Activated gamma-delta T cell treated with anti-CD3 and anti-CD28 coated beads, Interleukin-2, amount 50 U/mL, for 16 hours (primary cell): ENCODE measurements at places on chromosomes 3 and 15.

GRCh38 chr3:119329551-119329950 lies 35.4 kb downstream of the ARHGAP31 start:
- DNase-seq: no peak

- no peak for DNase-seq
Measured at GRCh38 chr3:152100491-152101132, 168.1 kb upstream of the MBNL1 start.

DNA sequence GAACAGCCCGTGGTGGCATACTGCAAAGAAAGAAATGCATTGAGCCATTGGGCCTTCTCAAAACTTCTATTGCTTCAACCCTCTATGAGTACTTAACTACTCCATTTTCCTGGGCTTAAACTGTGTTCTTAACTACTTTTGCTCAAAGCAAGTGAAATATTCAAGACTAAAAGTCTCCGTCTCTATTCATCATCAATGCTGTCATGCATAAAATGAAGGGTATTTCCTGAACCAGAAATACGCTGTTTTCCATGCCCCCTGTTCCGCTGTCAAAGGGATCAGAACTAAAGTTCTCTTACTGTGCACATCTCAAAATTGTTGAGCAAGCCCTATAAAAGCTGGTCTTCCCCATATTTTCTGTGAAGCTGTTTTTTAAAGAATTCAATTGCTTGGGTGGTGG lies 20.3 kb downstream of the SIAH2 start:
- DNase-seq: no peak

- no peak for DNase-seq
Measured at GRCh38 chr3:180911876-180912303, 580 bp upstream of the FXR1 start.

- DNase-seq: no peak
Measured at GRCh38 chr3:158711886-158712285, 20.4 kb downstream of the RARRES1 start.

- no peak for DNase-seq
Measured at GRCh38 chr3:4681301-4681700, 188.2 kb downstream of the ITPR1 start.

DNA sequence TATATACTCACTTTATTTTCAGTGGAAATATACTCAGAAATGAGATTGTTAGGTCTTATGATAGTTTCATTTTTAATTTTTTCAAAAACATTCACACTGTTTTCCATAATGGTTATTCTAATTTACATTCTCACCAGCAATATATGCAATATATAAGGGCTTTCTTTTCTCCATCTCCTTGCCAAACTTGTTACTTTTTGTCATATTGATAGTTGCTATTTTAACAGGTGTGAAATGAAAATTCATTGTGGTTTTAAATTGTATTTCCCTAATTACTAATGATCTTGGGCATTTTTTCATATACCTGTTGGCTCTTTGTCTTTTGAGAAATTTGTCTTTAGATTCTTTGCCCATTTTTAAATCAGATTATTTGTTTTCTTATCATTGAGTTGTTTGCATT lies 325.2 kb downstream of the DIPK2A start:
- no peak for DNase-seq

DNA sequence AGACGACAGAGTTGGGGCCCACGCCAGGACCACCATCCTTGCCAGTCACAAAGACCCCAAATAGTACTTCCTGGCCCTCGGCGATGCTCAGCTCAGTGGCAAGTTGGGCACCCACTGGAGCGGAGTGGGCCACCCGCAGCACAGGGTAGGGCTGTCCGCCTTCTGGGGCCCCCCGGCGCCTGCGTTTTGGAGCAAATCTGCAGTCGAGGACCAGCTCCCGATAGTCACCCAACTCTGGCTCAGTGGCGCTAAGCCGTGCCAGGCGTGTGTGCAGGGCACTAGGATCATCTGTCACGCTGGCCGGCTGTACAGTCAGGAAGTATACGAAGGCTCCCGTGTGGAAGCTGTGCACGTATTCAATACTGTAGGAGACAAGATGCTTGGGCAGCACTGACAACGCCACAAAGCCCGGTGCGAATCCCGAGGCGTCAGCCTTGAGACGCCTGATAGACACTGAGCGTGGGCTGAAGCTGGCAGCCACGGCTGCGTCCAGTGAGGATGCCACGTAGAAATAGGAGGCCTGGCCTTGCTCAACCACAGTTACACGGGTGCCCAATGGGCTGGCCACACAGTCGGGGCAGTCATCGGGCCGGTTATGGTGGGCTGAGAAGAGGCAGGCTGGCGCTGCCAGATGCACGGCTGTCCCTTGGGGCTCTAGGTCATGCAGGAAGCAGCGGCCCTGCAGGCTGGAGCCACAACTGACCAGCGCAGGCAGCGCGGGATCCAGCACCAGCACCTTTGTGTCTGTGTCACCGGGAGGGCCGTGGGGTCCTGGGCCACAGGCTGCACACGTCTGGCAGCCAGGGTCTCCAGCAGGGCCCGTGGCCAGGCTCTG lies 945 bp downstream of the MST1R start:
- DNase-seq: no peak

DNA sequence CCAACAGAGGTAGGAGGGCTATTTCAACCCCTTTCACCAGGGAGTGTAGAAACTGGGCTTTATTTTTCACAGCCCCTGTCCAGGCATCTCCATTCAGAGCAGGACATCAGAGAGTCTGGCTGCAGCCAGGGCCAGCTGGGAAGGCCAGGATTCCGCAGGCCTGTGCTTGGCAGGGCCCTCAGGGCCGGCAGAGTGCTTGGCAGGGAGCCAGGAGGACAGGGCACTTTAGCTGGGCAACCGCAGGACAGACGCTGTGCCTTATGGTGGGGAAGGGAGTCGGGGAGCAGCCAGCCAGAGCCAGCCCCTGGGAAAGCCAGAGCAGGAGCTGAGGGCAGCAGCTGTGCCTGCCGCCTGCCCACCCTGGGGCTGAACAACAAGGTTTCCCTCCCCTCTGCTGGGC lies 34.5 kb upstream of the IQCF6 start:
- DNase-seq: no peak

- no peak for DNase-seq
Measured at GRCh38 chr3:2771193-2771592, 339.0 kb downstream of the IL5RA start.

DNA sequence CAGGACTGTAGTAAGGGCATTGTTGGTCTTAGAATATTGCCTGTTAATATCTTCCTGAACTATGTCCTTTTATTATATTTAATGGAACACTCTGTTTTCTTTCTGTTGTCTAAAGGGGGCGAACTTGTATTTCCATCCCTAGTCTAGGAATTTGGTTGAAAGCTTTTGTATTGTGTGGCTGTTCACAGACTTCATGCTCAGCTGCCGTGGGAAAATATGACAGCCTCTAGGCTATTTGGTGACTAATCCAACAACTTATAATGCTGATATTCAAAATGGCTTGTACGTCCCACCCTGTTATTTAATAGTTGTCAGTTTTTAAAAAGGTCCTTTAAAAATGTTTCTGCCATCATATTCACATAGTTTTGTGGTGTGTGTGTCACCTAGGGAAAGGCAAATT lies 202.6 kb downstream of the KLHL25 start:
- DNase-seq: no peak

DNA sequence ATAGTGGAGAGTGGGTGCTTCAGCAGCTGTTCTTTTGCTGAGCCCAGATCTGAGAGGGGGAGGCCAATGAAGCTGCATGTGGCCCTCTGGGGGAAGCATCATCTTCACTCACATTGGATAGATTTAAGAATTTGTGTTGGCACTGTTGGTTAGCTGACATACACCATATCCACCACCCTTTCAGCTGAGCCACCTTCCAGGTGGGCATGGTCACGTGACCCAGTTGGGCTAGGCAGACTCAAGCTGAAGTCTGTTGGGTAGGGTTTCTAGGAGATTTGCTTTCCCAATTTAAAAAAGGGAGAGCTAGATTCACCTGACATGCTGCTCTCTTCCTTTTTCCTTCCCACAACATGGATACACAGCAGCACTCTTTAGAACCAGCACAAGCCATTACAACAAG lies 311.0 kb downstream of the CHST2 start:
- DNase-seq: no peak

GRCh38 chr15:98321896-98322295 lies 326.4 kb upstream of the IGF1R start:
- no peak for DNase-seq

GRCh38 chr15:76338486-76339304 lies 2.1 kb downstream of the ISL2 start:
- DNase-seq: no peak

DNA sequence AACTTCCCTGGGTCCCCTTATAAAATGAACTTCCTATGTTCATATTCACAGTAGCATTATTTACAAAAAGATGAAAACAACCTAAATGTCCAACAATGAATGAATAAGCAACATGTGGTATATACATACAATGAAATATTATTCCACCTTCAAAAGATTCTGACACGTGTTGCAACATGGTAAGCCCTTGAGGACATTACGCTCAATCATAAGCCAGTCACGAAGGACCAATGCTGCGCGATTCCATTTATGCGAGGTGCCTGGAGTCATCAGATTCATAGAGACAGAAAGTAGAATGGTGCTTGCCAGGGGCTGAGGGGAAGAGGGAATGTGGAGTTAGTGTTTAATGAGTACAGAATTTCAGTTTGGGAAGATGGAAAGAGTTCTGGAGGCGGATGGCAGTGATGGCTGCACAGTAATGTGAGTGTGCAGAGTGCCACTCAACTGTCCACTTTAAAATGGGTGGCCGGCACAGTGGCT lies 88.8 kb upstream of the ALDH1A3 start:
- no peak for DNase-seq

DNA sequence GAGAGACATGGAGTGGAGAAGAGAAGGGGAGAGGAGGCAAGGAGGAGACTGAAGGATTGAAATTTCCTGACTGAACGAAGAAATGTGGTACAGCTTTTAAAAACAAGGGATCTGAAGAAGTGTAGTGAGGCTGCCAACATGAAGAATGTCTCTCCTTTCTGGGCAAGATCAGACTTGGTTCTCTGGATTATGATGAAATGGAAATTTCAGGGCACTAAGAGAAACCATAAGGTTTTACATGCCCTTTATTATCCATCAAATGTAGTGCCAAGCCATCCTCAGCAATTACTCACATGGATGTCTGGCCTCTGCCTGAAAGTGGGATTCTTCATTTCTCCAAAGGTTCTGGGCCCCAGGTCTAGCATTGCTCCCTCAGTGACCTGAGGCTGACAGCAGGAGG lies 77.6 kb upstream of the CCDC80 start:
- DNase-seq: no peak

GRCh38 chr3:117811786-117812185 lies 1102.2 kb downstream of the TUSC7 start:
- no peak for DNase-seq

DNA sequence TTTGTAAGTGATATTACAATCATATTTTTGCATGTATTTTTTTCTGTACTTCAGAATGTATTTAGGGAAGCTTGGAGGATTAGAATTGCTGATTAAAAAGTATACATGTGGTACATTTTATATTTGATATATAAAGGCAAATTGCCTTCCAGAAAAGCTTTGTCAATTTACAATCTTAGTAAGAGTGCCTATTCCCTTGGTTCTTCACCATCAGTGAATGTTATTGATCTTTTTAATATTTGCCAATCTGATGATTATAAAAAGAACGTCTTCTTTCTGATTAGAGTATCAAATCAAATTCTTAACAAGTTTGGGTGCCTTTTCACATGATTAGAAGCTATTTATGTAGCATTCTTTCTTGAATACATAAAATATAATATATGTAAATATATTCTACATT lies 9.1 kb downstream of the WDR49 start:
- no peak for DNase-seq

GRCh38 chr3:95215437-95215957 lies 1152.6 kb downstream of the NSUN3 start:
- no peak for DNase-seq

DNA sequence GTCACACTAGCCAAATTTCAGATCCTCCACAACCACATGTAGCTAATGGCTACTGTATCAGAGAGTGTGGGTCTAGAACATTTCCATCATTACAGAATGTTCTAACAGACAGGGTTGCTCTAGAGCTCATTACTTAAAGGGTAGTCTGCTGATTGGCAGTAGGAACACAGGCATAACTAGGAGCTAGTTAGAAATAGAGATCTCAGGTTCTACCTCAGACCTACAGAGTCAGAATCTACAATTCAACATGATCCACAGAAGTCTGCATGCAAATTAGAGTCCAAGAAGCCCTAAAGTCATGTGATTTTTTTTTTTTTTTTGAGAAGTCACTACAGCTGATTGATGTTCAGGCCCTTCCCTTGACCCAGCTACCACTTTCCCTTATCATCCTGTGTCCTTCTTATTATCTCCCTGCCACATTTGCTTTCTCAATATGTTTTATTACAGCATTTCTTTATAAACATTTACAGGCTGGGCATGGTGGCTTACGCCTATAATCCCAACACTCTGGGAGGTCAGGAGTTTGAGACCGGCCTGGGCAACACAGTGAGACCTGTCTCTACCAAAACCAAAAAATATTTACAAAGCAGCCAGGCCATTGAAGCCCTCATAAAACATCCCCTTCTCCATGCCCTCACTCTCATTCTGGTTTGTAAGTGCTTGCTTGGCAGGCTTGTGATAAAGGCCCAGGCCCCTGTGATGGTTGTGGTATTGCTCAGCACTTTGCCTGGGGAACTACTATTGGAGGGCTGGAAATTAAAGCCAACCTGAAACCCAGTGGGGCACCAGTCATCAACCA lies 3.8 kb upstream of the ABHD5 start:
- DNase-seq: no peak

GRCh38 chr3:2847062-2847841 lies 262.9 kb downstream of the IL5RA start:
- no peak for DNase-seq

GRCh38 chr3:16177962-16178627 lies 3.6 kb downstream of the GALNT15 start:
- DNase-seq: peak; percentile 17

DNA sequence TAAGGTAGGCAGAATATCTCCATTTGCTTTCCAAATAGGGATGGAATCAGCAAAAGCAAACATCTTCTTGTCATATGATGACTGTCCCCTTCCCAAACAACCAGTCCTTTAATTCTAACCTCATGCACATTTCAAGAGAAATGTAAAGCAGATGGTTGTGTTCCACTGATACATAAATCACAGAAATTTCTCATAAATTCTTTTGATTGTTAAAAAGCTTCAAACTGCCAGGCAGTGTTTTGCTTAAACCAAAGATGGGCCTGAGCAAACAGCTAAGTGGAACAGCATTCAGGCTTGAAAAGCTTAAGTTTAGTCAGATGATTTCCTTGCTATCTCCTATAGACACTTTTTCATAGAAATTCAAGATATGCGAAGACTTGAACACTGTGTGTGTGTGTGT lies 74.3 kb upstream of the SOX2 start:
- no peak for DNase-seq

DNA sequence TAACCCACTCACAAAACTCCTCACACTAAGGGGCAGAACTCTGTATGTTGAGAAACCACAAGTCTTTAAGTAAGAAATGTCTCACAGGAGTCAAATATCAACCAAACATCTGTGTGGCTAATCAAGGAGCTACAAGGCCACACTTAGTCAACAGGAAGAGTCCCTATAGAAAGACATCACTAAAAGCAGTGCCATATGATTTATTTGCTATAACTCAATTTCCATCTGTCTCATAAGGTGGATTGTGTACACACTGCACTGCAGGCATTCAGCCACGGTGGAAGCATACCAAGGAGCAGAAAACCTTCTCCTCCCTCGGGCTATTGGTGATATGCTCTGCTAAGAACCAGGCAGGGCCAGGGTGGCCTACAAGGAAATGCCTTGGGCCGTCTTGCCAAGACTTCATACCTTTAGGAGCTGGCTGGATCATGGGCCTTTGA lies 197.6 kb upstream of the CFAP20DC start:
- DNase-seq: no peak
